ENCODE measurements at places on chromosomes 13 and 19. TPM values are rescaled to one million over a fixed set of nuclear protein-coding genes. Genes with fewer than 3 reads are reported as not detected.

Gene SLC7A9
- 1.4 TPM for polyA plus RNA-seq

Gene NCCRP1
- polyA plus RNA-seq = 0.21 TPM

Gene SLC46A3
- polyA plus RNA-seq = 7.0 TPM

Gene ZNF146
- polyA plus RNA-seq = 64.1 TPM

Gene JAK3
- 4.2 TPM for polyA plus RNA-seq

Gene KLK15
- polyA plus RNA-seq = not detected

Gene ABHD8
- polyA plus RNA-seq = 35.6 TPM

Gene KLF1
- 0.57 TPM for polyA plus RNA-seq

Gene ATP4B
- polyA plus RNA-seq = 2.6 TPM

Gene ACER1
- polyA plus RNA-seq = 0.11 TPM

- no peak for DNase-seq
- H3K27ac ChIP-seq = no peak overlapping the region
- no peak overlapping the region for H3K4me3 ChIP-seq
- H3K36me3 ChIP-seq = no peaks in the 10 kb centered on the region
- no peaks in the 10 kb centered on the region for H3K4me1 ChIP-seq
Observed at GRCh38 chr13:82214341-82214740, 1667.9 kb downstream of the SLITRK1 start.

DNA sequence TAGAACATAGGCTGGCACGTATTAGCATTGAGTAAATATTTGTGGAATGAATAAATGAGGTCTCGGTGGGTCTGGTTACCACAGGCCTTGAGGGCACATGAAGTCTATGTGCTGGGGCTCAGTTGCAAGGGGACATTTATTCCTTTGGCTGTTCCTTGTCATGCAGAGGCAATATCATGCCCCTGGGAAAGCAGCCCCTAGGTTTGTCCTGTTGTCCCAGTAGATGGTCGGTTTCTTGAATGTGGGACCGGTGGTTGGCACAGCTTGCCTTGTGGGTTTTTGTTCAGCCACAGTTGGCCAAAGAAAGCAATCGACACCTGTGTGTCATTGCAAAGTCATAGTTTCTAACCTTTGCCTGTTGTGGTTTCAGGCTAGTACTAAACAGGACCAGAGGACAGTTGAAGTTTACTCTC lies 24.7 kb upstream of the GPR183 start:
- DNase-seq = no peak
- no peaks in the 10 kb centered on the region for H3K36me3 ChIP-seq
- H3K27me3 ChIP-seq = no peaks in the 10 kb centered on the region
- H3K4me1 ChIP-seq = no peaks in the 10 kb centered on the region

DNA sequence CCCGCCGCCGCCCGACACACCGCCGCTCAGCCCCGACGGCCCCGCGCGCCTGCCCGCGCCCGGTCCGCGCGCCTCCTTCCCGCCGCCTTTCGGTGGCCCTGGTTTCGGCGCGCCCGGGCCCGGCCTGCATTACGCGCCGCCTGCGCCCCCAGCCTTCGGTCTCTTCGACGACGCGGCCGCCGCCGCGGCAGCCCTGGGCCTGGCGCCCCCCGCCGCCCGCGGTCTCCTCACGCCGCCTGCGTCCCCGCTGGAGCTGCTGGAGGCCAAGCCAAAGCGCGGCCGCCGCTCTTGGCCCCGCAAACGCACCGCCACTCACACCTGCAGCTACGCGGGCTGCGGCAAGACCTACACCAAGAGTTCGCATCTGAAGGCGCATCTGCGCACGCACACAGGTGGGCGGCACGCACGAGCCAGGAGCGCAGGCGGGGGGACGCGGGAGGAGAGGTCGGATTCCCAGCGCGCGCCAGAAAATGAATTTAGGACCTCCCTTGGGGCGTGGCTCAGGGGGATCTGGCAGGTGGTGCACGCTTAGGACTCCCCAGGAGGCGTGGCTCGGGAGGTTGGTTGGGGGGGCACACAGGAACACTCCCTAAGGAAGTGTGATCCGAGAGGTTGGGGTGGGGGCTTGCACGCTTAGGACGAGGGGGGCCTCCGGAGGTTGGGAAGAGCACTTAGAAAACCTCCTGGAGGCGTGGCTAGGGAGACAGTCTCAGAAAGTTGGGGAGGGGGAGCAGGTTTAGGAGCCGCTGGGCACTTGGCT lies 1.2 kb downstream of the KLF2 start:
- peak overlapping the region; percentile 61 for H3K27ac ChIP-seq
- peaks cover 13% of the 10 kb centered on the region for H3K4me1 ChIP-seq
- peak overlapping the region; percentile 54 for H3K4me3 ChIP-seq
- peaks cover 43% of the 10 kb centered on the region for H3K27me3 ChIP-seq
- no peak for DNase-seq

DNA sequence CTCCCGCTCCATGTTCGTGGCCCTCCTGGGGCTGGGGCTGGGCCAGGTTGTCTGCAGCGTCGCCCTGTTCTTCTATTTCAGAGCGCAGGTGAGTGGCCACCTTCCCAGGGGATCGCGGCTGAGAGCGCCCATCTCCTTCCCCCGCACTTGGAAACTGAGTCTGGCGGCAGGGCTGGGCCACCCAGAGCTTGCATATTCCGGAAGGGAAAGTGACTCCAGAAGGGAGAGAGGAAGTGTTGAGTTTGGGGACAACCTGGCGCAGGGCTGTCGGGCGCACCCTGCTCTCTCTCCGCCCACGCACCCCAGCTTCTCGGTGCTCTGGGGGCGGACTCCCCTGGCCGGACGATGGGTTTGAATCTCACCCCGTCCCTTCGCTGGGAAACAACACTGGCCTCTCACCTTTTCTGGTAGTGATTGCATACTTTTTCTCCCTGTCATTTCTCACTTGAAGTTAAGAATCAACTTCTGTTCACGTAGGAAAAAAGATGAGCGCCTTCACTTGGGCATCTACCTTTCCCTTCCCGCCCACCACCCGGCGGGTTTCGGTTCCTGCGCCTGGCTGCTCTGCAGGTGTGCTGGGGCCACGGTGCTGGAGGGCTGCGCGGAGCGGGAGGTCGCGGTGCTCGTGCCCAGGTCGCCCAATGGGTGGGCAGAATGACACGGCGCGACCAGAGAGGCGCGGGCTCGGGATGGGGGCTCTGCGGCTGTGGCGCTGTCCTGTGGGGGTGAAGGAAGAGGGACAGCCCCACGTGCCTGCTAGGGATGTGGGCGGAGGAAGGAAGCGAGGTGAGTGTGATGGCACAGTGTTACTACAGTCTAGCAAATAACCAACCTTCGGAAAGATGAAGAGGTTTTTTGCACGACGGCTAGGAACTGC lies 721 bp downstream of the TNFSF11 start:
- peaks cover 14% of the 10 kb centered on the region for H3K4me1 ChIP-seq
- no peaks in the 10 kb centered on the region for H3K36me3 ChIP-seq
- no peak overlapping the region for H3K27ac ChIP-seq

GRCh38 chr13:46278474-46278873 lies 66.7 kb downstream of the LRRC63 start:
- DNase-seq = no peak
- H3K4me3 ChIP-seq = no peak overlapping the region
- no peaks in the 10 kb centered on the region for H3K27me3 ChIP-seq
- H3K27ac ChIP-seq = no peak overlapping the region

GRCh38 chr13:23687614-23688013 lies 117.4 kb downstream of the TNFRSF19 start:
- no peak overlapping the region for H3K4me3 ChIP-seq
- H3K36me3 ChIP-seq = no peaks in the 10 kb centered on the region
- H3K27ac ChIP-seq = no peak overlapping the region
- no peaks in the 10 kb centered on the region for H3K27me3 ChIP-seq

- no peak for DNase-seq
- no peaks in the 10 kb centered on the region for H3K27me3 ChIP-seq
- peak overlapping the region; percentile 94 for H3K27ac ChIP-seq
- peaks cover 24% of the 10 kb centered on the region for H3K36me3 ChIP-seq
- peaks cover 81% of the 10 kb centered on the region for H3K4me1 ChIP-seq
Observed at GRCh38 chr19:2782329-2782935, 641 bp downstream of the SGTA start.

DNA sequence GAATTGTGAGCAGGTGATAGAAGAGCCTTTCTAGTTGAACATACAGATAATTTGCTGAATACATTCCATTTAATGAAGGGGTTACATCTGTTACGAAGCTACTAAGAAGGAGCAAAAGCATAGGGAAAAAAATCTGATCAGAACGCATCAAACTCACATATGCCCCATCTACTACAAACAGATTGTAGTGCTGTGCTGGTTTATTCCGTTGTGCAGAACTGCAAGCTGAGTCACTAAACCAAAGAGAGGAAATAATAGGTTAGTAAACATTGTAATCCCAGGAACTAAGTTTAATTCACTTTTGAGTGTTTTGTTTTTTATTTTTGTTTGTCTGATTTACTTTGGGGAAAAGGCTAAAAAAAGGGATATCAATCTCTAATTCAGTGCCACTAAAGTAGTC lies 136.3 kb downstream of the CDK8 start:
- H3K27me3 ChIP-seq = no peaks in the 10 kb centered on the region
- H3K4me1 ChIP-seq = no peaks in the 10 kb centered on the region
- H3K36me3 ChIP-seq = peaks cover 10% of the 10 kb centered on the region
- no peak overlapping the region for H3K27ac ChIP-seq
- no peak for DNase-seq

DNA sequence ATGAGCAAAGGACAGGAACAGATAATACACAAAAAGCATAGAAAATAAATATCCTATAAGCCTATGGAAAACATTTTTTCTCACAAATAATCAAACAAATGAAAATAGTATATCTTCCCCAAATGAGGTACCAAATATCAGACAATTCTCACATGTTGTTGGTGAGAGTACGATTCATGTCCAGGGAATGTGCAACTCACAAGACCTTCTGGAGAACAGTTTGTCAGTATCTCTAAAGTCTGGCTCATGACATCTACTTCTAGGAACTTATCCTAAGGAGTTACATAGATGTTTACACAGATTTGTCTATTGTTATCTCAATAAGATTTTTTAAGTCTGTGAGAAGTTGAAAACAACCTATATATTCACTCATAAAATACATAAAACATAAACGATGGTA lies 80.3 kb upstream of the ARHGEF7 start:
- H3K4me1 ChIP-seq = no peaks in the 10 kb centered on the region
- no peak overlapping the region for H3K4me3 ChIP-seq
- no peaks in the 10 kb centered on the region for H3K27me3 ChIP-seq
- H3K27ac ChIP-seq = no peak overlapping the region
- H3K36me3 ChIP-seq = no peaks in the 10 kb centered on the region

DNA sequence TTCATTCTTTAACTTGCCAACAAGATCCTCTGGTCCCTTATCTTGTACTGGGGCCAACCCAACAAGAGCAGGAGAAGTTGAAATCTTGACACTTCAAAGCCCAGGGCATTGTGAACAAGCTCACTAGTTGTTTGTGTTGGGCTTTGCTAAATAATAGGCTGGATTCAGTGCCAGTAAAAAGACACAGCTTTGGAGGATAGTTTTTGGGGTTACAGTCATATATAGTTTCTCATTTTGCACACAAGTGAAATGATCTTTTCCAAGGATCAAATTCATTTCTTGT lies 30.3 kb upstream of the LRCH1 start:
- H3K4me1 ChIP-seq = peaks cover 4% of the 10 kb centered on the region
- no peak overlapping the region for H3K4me3 ChIP-seq
- H3K36me3 ChIP-seq = no peaks in the 10 kb centered on the region
- H3K27ac ChIP-seq = peak overlapping the region; percentile 25
- DNase-seq = no peak
- H3K27me3 ChIP-seq = no peaks in the 10 kb centered on the region

DNA sequence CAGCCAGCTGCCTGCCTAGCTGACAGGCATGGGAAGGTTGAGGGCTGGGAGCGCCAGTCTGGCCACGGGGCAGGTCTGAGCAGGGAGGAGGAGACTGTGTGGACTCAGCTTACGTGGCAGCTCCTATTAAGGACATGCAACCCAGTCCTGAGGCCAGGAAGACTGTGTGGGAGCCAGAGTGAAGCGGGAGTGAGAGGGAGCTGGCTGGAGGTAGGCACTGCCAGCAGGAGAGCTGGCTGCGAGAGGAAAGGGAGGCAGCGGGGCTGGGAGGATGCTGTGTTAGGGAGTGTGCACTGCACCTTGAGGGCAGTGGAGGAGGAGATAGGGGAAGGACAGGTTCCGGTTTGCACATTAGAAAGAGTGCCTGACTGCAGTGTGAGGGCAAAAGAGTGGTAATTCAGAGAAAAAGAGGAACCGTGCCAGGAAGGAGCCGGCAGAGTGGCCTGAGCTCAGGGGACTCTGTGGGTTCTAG lies 99.2 kb downstream of the SLC7A1 start:
- peaks cover 10% of the 10 kb centered on the region for H3K36me3 ChIP-seq
- H3K4me1 ChIP-seq = peaks cover 25% of the 10 kb centered on the region
- H3K4me3 ChIP-seq = no peak overlapping the region
- no peak overlapping the region for H3K27ac ChIP-seq
- no peaks in the 10 kb centered on the region for H3K27me3 ChIP-seq
- no peak for DNase-seq

DNA sequence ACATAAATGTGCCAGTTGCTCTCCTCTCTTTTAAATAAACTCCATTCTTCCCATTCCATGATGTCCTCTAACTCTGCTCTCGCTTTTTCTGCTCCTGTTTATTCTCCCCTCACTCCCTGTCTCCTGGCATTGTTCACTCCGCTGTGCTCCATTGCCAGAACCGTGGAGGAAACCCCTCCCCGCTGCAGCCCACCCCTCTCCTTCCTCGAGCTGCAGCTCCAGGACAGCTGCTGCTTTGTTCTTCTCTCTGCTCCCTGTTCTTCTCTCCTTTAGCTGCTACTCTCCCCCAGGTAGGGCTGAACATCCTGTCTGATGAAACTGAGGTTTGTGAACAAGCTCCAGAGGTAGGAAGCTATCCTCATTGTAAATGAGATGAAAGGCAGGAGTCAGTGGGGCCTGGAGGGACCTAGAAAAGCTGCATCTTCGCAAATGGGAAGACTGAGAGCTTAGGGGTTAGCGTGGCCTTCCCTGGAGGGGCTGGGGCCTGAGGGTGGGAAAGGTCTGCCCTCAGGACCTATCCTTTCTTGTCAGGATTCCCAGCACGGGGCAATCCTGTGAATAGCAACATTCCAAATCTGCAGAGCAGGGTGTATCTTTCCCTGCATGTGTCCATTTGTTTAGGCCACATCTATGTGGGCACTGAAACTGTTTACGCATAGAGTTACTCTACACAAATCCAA lies 243.7 kb downstream of the DNAJC15 start:
- DNase-seq = peak; percentile 76
- no peaks in the 10 kb centered on the region for H3K27me3 ChIP-seq
- H3K36me3 ChIP-seq = no peaks in the 10 kb centered on the region
- H3K27ac ChIP-seq = no peak overlapping the region
- H3K4me1 ChIP-seq = peaks cover 6% of the 10 kb centered on the region

GRCh38 chr13:105904034-105904742 lies 631.3 kb downstream of the EFNB2 start:
- H3K27ac ChIP-seq = no peak overlapping the region
- no peaks in the 10 kb centered on the region for H3K27me3 ChIP-seq
- H3K4me1 ChIP-seq = no peaks in the 10 kb centered on the region
- H3K36me3 ChIP-seq = no peaks in the 10 kb centered on the region
- DNase-seq = no peak

- H3K36me3 ChIP-seq = no peaks in the 10 kb centered on the region
- peaks cover 30% of the 10 kb centered on the region for H3K4me1 ChIP-seq
- no peak for DNase-seq
- H3K27me3 ChIP-seq = peaks cover 46% of the 10 kb centered on the region
- H3K27ac ChIP-seq = no peak overlapping the region
- H3K4me3 ChIP-seq = no peak overlapping the region
Observed at GRCh38 chr19:33298146-33298911, 4.0 kb downstream of the CEBPA start.

All from spinal cord (tissue), 10 donors.